ENCODE measurements at places on chromosomes 5 and 9.

GRCh38 chr5:56164376-56164775 is 68.8 kb downstream of the ANKRD55 start:
- DNase-seq, result no peak

GRCh38 chr5:149707097-149707496 is 23.0 kb upstream of the PPARGC1B start:
- DNase-seq, result no peak

- no peak for DNase-seq
Measured at GRCh38 chr9:104934691-104935500, 6.9 kb upstream of the ABCA1 start.

GRCh38 chr5:149037817-149038216 is 25.0 kb downstream of the SH3TC2 start:
- DNase-seq, result no peak

DNA sequence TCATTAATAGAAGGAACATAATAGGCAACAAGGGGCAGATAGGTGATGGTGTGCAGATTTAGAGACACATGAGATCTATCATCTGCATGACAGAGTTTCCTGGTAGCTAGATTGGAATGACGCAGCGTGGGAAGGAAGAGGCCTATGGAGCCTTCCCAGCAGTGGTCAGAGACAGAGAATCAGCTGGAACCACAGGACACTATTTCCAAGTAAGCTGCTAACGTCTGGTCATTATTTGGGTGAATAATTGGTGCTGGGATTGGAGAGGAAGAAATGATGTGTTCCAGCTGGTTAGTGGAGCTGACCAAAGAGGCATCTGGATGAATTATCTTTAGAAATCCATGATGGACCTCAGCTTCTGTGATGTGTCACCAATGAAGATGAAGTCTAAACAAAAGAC is 91.2 kb upstream of the PRR16 start:
- DNase-seq, result no peak

- no peak for DNase-seq
Measured at GRCh38 chr5:9859808-9860207, 229.7 kb upstream of the TAS2R1 start.

DNA sequence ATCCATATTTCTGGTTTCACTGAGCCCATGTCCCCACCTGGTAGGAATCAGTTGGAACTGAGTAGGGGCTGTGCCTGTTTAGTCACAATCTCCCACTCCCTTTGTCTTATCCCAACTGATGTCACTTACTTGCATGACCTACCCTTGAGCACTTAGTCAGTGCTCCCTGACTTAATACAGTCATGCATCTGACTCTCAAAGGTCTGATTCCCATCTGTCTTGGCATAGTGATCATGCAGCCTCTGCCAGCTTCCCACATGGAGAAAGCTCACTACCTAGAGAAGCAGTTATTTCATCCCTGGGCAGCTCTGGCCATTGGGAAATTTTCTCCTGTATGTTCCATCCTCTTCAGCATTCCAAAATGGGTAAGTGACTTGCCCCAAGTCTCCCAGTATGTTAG is 24.8 kb downstream of the ABLIM3 start:
- no peak for DNase-seq

GRCh38 chr5:10892147-10892910 is 131.3 kb upstream of the DAP start:
- DNase-seq, result no peak

DNA sequence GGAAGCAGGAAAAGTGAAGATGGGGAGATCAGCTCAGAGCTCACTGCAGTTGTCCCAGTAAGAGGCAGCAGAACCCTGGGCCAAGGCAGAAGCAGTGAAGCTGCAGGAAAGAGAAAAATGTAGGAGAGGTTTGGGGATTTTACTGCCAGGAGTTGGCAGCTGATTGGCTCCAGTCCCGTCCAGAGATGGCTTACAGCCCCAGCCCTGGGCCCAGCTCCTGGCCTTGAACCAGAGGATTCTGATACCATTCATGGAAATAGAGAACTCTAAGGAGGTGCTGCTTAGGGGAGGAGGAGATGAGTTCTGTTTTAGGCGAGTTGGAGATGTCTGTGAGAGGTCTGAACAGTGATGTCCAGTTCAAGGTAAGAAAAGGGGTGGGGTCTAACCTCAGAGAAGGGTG is 4.6 kb downstream of the MORN5 start:
- no peak for DNase-seq

DNA sequence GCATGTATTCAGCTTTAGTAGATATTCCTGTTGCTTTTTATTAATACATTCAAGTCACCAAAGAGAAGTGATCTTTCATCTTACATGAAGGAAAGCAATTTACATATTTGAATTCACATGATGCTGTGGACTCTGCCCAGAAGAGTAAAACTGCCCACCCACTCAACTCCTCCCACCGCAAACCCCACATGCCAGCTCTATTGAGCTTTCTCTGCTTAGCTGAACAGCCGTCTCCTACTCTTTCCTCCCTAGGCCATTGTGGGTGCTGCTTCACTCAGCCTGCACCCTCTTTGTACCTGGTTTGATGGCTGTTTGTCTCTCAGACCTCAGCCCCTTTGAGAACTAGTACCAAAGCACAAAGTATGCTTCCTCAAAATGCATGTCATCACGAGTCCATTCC is 48.4 kb upstream of the MAP3K1 start:
- no peak for DNase-seq

GRCh38 chr5:55714339-55714738 is 2.2 kb upstream of the SLC38A9 start:
- no peak for DNase-seq

DNA sequence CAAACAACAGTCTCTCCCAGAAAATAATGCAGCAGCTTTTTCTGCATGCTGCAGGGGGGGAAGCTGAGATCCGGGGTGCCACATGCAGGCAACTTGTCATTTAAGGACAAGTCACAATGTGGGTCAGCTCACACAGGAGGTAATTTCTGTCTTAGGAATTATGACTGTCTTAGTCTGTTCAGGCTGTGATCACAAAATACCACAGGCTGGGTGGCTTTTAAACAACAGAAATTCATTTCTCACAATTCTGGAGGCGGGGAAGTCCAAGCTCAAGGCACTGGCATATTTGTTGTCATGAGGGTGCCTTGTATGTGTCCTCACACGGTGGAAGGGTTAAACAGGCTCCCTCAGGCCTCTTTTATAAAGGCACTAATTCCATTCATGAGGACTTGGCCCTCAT is 127.7 kb downstream of the DIRAS2 start:
- no peak for DNase-seq

DNA sequence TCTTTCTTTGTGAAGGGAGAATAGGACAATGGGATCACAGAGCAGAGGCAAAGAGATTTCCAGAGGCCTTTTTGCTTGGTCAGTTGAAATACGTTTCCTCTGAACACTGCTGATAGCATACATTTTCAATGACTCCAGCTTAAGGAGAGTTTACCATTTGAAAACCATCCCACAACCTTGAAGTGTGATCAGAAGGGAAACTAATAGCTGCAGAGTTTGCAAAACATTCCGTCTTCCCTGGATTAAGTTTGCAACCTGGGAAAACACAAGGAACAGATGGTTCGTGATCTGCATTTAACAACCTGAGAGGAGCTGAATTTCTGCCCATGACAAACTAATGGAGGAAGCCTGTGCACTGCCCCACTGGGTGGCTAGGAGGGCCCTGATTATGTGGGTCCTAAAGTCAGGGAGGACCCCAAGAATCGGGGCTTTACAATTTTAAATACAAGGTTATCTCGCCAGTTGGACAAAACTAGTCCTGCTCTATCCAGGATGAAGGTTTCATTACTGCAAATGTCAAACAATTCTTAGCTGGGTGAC is 35.6 kb downstream of the MTX3 start:
- DNase-seq, result no peak

DNA sequence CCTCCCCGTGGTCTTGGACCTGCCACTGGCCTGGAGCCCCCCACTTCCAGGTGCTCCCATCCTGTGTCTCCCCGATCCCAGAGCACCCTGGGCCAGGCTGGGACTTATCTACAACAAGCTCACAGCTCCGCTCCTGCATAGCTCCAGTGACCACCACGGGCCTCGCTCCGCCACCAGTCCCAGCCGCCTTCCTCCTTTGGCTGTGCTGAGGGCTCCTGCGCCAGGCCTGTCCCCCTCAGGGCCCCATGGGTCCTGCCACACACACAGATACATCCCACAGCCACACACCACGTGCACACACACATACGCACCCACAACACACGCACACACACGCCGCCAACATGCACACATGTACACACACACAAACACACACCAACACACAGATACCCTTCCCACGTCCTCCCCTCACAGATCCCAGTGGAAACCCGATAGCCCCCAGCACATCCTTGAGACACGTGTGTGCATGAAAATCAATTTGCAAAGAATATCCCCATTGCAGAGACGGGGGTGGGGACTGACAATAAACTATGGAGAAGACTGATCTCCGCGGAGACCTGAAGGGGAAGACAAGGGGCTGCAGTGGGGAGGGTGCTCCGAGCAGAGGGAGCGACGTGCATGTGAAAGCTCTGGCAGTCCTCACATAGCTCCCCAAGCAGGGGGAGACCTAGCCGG is 18.5 kb upstream of the LAMC3 start:
- no peak for DNase-seq

DNA sequence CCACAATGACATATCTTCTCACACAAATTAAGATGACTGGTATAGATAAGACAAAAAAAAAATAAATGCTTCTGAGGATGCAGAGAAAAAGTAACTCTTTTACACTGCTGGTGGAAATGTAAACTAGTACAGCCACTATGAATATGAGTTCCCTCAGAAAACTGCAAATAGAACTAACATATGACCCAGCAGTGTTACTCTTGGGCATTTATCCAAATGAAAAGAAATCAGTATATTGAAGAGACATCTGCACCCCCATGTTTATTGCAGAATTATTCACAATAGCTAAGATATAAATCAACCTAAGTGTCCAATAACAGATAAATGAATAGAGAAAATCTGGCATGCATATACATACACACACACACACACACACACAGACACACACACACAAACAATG is 83.0 kb upstream of the FAM174A start:
- DNase-seq, result no peak

GRCh38 chr5:125793470-125793869 is 629.7 kb upstream of the GRAMD2B start:
- no peak for DNase-seq

- no peak for DNase-seq
Measured at GRCh38 chr9:70217029-70217428, 41.7 kb upstream of the SMC5 start.

GRCh38 chr9:108134486-108135128 is 645.0 kb upstream of the KLF4 start:
- no peak for DNase-seq

DNA sequence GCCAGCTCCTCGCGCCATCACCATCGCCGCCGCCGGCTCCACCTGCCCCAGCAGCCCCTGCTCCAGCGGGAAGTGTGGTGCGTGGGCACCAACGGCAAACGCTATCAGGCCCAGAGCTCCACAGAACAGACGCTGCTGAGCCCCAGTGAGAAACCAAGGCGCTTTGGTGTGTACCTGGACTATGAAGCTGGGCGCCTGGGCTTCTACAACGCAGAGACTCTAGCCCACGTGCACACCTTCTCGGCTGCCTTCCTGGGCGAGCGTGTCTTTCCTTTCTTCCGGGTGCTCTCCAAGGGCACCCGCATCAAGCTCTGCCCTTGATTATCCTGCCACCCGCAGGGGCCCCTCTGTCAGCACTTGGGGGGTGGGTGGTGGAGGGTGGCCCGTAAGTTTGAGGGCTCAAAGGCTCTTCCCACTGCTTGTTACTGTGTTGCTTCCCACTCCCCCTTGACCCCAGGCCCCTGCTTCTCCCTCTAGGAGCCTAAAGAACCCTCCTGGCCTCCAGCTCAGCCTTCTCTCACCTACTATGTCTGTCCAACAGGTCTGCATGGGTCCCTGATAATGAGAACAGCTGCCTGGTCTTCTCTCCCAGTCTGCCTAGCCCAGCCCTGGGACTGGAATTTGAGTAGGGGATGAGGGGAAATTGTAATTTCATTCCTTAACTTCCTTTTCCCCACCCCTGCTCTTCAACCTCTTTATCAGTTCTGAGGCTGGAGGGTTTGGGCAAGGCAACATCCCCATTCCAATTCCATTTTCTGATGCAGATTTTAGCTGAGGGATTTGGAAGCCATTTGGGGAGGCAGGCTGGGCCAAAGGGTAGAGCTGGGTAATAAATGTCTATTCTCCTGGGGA is 9.0 kb downstream of the RACK1 start:
- no peak for DNase-seq

- DNase-seq, result no peak
Measured at GRCh38 chr9:107465467-107466451, 23.8 kb downstream of the KLF4 start.

GRCh38 chr5:82728926-82729702 is 348.1 kb downstream of the TMEM167A start:
- no peak for DNase-seq

GRCh38 chr9:113528088-113528487 is 64.6 kb downstream of the RGS3 start:
- no peak for DNase-seq

DNA sequence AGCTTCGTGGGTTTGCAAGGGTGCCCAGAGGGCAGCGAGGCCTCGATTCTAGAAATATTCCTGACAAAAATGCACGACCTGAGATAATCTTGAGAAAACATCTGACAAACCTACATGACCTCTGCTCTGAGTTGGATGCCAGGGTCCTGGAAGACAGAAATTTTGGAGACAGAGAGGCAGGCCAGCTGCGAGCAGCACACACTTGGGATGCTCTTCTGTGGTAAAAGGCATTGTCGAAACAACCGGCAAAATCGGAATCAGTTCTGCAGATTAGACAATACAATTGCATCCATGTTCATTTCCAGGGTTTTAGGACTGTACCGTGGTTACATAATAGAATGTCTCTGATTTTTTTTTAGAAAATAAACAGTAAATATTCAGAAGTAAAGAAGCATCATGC is 74.2 kb downstream of the GADD45G start:
- DNase-seq, result no peak

- DNase-seq, result no peak
Measured at GRCh38 chr5:168747987-168748777, 169.0 kb upstream of the PANK3 start.

GRCh38 chr5:20605732-20606525 is 617.9 kb upstream of the CDH18 start:
- DNase-seq, result no peak

- DNase-seq, result no peak
Measured at GRCh38 chr9:22117511-22118384, 108.6 kb upstream of the CDKN2B start.

- no peak for DNase-seq
Measured at GRCh38 chr9:109231593-109231992, 64.5 kb upstream of the FRRS1L start.

GRCh38 chr5:16687898-16688297 is 71.1 kb upstream of the RETREG1 start:
- DNase-seq, result no peak

DNA sequence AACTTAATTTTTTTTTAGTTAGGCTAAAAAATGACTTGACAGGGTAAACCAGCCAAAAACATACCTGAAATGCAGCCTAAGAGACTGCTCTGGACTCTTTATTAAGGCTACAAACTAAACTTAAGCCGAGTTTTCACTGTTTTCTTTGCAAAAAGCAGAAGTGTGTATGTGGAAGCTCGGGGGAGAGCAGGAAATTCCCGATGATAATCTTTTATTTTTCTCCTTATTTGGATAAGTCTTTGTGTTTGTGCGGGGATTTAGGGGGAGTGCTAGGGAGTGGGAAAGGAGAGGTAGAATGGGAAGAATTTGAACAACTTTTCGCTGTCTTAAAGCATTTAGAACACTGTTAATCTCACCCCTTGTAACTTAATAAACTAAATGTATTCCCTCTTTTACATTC is 30.7 kb upstream of the GPR21 start:
- no peak for DNase-seq
